ENCODE measurements at places on chromosomes 12 and 14.

GRCh38 chr14:74619672-74620131 lies 7.7 kb upstream of the LTBP2 start:
- no peak for DNase-seq

DNA sequence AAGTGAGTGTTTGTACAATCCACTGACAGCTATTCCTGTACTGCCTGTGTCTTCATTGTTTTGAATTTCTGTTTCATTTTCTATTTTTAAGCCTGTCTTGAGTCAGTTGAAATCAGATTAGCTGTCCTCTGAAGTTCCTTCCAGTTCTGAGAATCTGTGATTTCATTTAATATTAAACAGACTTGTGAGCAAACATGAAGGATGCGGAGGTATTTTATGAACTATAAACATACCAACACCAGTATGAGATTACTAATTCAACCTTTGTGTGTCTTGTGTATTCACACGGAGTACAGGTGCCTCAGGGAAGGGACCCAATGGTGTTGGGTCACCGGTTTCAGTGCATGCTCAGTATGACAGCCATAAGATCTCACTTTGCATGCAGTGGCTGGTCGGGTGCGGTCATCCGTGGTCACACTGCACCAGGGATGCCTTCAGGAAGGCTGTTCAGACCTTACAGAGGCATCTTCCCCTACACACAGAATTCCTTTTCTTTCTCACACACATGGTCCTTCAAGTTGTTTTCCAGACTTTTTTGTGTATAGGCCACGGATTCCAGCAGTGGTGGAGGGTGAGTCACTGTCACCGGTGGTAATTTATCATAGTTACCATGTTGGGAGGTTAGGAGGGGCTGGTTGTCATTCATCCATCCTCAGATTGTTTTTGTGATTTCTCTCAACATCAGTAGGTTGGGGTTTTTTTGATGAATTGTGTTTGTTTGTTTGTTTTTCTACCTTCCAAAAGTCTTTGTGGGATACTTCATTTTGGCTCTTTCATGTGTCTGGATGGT lies 103.0 kb upstream of the SFSWAP start:
- DNase-seq = no peak

DNA sequence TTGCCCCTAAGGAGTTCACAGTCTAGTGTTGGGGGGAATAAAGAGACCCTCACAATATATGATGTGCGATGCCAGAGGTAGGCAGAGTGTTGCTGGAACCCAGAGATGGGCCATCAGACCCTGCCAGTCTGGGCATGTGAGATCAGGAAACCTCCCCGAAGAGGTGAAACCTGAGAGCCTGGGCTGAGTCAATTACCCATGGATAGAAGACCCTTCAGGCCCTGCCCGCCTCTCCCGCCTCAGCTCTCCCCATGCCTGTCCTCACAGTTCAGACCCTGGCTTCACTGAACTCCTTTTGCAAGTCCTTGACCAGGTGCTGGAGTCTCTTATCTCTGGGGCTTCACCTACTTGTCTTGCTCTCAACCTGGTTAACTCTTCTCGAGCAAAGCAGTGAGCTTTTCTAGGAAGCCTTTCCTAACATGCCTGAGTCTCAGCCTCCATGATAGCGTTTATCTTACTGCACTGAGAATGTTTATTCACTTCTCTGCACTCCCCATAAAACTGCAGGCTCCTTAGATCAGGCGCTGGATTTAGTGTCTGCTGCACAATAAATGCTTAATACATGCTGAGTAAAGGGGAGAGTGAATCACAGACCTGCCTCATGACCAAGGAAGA lies 19.6 kb downstream of the ALDH1L2 start:
- DNase-seq = no peak

DNA sequence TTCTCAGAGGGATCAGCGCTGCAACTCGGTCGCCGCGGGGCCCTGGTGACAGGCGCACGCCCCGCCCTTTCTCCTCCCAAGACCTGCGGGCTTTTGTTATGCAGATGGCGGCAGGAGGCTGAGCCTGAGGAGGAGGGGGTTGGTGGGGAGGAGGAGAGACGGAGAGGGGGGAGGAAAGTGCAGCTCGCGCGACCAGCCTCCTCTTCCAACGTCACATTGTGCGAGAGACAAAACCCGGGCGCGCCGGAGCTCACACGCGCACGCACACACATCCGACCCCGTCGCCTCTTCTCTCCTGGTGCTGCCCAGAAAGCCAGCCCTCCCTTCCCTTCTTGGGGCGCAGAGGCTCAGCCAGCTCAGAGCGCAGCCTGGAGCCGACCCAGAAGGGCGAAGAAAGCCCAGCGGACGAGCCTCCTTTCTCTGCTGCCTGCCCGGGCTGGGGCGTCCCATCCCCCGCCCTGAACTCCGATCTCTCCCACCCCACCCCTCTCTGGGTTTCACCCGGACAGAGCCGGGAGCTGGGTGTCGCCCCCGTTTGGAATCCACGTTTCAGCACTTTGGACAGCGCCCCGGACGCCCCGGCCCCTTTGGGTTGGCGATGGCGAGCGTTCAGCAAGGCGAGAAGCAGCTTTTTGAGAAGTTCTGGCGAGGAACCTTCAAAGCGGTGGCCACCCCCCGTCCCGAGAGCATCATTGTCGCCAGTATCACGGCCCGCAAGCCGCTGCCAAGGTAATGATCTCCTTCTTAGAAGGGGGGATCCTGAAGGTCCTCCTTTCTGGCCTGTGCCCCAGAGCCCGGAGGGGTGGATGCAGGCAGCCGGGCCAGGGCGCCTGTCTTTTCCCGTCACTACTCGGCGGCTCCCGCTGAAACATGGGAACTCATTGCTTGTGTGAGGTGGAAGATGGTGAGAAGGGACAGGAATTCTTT lies at the start of gene SRRM4:
Gene SRRM4 (plus strand): TSS at position 257 of the 927 bp plus-strand sequence. CDS start 342 bp downstream, at position 599.
- DNase-seq = peak; percentile 96

DNA sequence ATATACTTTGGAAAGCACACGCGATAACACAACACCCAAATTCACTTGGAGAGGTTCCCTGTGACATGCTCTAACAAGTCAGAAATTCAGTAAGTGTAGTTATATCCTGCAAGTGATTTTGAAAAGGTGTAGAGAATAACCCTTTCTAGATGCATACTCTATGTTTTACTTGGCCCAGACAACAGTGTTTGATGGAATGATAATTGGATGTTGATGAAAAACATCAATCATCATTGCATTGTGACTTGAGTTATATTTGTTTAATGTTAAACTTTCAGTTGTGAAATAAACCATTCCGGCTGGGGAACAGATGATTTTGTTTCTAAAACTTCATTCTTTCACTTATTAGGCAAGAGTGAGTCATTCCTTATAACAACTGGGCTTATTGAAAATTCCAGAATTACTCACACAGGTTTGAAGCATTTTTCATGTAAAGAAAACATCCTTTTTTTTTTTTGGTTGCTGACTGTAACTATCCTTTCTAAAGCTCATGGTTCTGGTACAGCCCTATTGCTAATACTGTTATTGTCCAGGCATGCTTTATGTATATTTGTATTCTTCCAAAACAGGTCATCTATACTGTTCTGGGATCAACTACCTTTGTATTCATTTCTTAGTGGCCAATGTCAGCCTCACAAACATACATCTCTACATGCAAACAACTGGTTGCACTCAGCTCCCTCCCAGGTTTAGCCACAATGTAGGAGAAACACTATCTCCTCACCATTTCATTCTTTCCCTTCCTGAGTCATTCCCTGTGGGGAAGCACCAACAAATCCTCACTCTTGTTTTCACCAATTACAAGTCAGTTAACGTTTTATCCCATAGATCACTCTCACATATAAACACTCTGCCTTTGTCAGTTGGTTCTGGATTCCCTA lies 121.2 kb upstream of the LRIG3 start:
- no peak for DNase-seq

GRCh38 chr12:30152705-30153104 lies 369.0 kb upstream of the TMTC1 start:
- DNase-seq = no peak

DNA sequence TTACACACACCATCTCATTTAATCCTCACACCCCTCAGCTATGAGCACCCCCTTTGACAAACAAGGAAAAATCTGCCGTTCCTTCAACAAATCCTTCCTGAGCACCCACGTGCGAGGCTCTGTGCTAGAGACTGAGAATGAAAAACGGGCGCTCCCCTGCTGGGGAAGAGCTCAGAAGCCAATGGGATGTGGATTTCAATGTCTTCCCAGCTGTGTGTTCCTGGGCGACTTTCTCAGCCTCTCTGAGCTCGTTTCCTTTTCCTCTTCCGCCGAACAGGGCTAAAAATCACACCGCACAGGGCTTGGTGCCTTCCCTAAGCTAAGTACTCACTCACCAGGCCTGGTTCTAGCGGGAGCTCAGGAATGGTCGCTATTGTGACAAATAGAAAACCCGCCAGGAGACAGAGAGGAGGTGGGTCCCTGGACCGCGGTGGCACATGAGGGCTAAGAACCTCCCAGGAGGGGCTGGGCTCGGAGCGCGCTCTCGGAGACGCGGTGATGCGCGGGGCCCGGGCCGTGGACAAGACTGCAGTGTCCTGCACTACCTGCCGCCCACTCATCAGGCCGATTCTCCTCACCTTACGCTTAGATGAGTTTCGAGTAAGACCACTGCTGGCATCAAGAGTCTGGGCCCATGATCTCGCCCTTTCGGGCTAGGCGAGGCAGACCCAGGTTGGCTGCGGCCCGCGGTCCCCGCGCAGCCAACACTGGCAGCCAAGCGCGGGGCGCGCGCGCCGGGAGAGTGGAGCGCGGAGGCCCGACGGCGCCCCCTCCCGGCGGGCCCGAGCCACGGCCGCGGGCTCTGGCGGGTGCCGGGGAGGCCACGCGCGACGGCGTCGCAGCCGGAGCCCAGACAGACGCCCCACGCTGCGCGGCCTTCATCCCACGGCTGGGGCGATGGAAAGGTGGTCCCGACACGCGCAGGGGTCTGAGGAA lies 17.0 kb downstream of the ZDHHC22 start:
- peak; percentile 55 for DNase-seq

DNA sequence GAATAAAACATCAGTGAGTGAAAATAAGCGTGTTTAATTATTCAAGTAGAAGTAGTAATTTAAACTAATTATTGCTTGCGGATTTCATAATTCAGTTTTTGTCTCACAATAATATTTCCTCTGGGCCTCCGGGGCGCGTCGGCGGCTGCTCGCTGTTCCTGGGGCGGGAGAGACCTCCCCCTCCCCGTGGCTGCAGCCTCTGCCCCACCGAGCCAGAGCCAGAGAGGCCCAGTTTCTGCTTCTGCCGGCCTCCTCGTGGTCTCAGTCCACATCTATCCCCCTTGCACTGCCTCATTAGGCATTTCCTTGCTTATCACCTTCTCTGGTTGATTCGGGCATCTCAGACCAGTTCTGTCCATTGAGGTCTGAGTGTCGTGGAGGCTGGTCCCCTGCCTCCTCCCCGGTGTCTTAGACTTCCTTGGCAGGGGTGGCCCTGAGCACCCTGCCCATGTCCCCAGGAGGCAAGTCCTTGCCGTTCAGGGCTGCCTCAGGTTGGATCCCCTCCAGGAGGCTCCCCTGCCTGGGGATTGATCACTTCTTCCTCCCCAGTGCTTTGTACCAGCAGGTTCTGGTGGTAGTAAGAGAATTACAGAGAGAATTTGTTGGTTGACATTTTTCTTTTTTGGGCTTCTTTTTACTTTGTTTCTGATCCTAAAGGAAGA lies 78.0 kb downstream of the SLC25A47 start:
- DNase-seq = no peak

Data from G401 (cell line).